H1 (cell line): ENCODE measurements at places on chromosomes 7 and 10. TPM values are rescaled to one million over a fixed set of nuclear protein-coding genes. Genes with fewer than 3 reads are reported as not detected.

The TAS2R3 gene
- total RNA-seq = 0.59 and 0.99 TPM in 2 replicates

The RNF148 gene
- 0.45 TPM in 1 of 2 replicates, not detected in the other for total RNA-seq

The FAM25C gene
- not detected in 2 replicates for total RNA-seq

- no peak for DNase-seq
Measured at GRCh38 chr7:128030654-128031611, at the start of gene LRRC4. TSS of gene LRRC4 (minus strand) at chr7:128031437. CDS start at chr7:128030640, 797 bp downstream.

- DNase-seq = no peak
Measured at GRCh38 chr10:50286996-50287803, 35.9 kb upstream of the ASAH2 start.

DNA sequence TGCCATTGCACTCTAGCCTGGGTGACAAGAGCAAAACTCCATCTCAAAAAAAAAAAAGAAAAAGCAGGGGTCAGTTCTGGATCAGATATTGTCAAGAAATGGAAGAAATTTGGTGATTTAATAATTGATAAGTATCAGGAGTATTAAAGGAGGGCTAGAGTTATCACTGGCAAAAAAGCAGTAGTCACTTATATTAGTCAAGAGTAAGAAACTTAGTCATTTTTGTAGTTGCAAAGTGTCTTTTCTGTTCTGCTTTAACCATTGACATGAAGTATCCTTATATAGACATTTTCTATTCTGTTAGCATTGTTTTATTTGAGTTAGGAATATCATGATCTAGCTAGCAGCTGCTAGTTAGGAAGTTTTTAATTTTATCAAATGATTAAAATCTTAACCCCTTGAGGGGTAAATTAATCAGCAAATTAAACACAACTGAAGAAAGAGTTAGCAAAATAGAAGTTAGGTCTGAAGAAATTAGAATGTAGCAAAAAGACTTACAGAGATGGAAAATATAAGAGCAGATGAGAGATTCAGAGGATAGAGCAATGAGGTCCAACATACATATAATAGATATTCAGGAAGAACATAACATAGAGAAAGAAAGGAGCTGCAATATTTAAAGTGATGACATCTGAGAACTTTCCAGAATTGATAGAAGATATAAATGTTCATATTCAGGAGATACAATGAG lies 7.3 kb upstream of the CCDC6 start:
- DNase-seq = no peak

DNA sequence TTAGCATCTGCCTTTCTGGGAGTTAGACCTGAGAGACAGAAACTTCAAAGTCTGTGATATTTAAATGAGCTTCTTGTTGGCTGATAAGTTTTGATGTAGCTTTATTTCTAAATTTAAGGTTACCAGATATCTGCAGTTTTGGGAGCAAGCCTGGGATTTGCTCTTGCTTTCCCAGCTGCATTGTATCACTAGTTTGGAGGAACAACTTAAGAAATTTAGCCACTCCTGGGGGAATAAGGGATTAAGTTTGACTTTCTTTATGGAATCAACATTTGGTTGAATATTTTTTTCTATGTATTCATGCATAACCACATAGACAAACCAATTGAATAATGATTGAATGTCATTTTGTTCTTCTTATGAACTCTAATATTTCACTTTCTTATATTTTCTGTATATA lies 178.6 kb downstream of the POLR1F start:
- no peak for DNase-seq

DNA sequence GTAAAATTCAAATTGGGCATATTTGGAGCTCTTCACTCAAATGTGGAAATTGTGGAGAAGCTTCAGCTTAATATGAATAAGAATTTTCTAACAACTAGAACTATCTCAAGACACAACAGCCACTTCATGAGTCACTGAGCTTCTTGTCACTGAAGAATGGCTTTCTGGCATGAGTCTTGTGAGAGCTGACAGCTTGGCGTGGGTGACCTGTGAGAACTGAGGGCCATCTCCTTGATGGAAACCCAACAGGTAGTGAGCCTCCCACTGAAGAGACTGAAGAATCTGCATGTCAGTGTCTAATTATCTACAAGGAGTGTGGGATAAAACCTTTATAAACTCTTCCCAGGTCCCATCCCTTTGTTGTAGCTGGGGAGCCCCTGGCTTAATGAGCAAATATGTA lies 66.0 kb downstream of the CLEC2L start:
- DNase-seq = no peak

- DNase-seq = no peak
Measured at GRCh38 chr10:62323751-62324150, 50.4 kb upstream of the ZNF365 start.

DNA sequence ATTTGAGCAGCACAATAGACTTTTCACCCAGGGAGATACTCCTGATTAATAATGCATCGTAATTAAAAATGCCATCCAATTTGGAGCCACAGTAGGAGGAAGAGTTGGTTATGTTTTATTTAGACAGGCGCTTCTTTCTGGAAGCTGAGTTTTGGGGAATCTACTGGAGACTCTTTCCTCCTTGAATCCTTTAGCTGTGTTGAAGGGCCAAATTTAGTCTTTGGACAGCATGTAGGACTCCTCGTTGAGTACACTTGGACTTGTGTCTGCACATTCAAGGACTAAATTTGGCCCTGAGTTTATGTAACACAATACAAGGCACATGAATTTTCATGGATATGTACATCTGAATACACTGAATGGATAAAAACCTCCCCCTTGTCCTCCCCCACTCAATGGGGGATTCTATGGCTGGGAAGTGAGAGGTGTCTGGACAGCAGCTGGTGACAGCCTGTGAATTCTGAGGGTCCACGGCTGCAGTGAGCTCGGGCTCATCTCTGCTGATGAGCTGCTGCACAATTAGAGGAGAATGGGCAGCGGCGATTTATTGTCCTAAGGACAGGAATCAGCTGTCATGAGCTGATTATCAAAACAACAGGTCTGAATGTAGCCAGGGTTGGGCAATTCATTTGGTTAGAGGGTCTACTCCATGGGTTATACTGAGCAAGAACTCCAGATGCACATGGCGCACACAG lies 95.2 kb downstream of the PRTFDC1 start:
- no peak for DNase-seq

- no peak for DNase-seq
Measured at GRCh38 chr10:94186722-94187121, 176.0 kb downstream of the NOC3L start.

DNA sequence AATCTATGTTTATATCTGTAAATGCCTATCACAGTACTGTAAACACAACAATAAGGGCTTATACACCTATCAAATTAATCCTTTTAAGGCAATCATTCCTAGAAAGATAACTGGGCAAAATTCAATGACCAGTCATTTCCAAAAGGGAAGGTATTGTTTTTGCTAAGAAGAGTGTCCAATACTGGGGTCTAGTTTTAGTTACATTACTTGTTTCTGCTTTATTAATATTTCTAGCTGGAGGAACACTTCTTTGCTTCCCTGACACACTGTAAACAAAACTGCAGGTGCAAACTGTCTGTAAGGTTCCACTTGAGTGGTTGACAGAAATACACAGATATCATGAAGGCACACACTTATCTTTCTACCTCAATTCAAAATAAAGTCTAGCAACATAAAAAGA lies 84.2 kb upstream of the FAM133B start:
- no peak for DNase-seq

GRCh38 chr7:16982640-16983350 lies 101.0 kb upstream of the AGR3 start:
- DNase-seq = no peak
